ENCODE measurements at places on chromosomes 1 and 21. TPM values are rescaled to one million over a fixed set of nuclear protein-coding genes. Genes with fewer than 3 reads are reported as not detected.

TSPAN1 gene
- not detected for total RNA-seq

DNA sequence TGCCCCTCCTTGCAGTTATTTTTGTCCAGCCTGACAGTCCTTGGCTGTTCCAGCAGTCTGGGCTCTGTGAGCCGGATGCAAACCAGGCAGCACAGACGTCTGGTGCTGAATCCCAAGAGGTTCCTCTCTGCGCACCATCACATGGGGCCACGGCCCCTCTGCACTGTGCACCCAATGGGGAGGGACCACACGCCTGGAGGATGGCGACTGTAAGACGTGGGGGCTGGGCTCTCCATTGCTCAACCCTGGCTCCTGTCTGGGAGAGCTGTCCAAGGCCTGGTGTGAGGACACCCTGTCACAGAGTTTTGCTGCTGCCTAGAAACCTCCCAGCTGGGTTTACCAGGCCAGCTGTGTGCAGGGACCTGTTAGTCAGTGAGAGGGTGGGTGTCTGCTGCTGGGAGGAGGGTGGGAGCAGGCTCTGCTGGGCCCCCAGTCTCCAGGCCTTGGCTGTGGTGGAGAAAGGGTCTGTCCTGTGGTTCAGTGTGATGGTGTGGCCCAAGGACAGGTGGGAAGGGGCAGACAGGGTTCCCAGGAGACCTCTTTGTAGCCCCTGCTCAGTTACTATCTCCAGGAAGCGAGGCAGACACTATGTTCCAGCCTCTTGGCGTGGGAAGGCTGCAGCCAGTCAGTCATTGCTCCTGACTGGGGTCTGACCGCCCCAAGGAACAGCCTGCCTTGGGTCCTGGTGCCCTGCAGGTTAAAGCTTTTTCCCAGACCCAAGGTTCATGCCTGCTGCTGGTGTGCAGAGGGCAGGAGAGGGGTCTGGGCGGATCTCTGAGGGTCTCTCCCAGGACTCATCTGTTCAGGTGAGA lies 13.8 kb downstream of the HEYL start:
- DNase-seq, result no peak

GRCh38 chr21:29501451-29501850 lies 202.7 kb downstream of the BACH1 start:
- DNase-seq, result no peak

DNA sequence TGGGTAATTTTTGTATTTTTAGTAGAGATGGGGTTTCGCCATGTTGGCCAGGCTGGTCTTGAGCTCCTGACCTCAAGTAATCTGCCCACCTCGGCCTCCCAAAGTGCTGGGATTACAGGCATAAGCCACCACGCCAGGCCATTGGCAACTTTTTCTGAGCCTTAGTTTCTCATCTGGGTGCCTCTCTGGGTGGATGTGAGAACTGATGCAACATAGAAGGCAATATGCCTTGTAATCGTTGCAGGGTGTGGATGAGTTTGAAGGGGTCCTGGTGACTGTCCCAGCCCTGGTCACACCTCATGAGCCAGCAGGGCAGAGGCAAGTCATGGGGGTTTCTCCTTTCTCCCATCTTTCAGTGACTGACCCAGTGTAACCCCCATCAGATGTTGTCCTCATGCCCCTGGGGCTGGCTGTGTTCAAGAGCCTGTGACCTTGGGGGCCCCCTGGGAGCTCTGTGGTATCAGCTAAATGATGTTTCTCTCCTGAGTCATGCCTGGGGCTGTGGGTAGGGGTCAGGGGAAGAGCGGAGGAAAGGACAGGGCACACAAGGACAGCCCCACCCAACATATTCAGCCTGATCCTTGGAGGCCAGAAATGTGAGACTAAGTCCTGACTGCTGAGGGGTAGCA lies 3.6 kb downstream of the COL9A2 start:
- DNase-seq, result no peak

DNA sequence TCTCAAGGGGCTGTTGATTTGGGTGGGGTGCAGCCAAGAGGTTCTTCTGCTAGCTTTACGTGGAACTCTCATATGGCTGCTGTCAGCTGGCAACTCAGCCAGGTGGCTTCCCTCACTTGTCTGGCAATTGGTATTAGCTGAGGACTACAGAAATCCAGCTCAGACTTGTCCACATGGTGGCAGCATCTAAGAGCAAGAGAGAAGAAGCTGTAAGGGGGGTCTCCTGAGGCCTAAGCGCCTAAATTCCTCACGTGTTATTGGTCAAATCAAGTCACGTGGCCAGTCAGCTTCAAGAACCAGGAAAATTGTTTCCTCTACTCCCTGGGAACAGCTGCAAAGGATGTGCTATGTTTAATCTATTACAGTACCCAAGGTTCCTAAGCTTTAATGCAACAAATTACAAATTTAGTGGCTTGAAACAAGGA lies 4.2 kb upstream of the DYRK3 start:
- DNase-seq, result no peak

All from natural killer cell (primary cell).